ENCODE measurements at places on chromosomes 3 and 15. TPM values are rescaled to one million over a fixed set of nuclear protein-coding genes. Genes with fewer than 3 reads are reported as not detected.

SERPINI2 gene
- polyA plus RNA-seq: not detected

DNA sequence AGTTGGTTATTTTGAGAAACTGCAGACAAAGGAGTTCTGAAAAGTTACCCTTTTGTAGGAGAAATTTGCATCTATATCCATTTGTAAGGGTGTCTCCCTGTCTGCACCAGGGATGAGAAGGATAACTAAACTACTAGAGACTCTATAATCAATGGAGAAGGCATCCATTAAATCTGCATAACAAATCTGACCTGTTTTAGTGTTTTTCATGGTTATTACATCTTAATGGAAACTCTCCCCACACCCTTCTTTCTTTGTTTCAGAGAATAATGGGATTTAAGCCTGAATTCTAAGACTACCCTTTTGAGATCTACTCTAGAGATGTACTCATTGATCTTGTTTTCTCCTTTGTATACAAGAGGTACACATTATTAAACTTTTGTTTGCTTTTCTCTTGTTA is 82.0 kb upstream of the DAZL start:
- DNase-seq: no peak

HPS3 gene
- polyA plus RNA-seq: 85.3 TPM

AMOTL2 gene
- not detected for polyA plus RNA-seq

GRCh38 chr3:132435911-132436425 is 18.7 kb downstream of the DNAJC13 start:
- no peak for DNase-seq

GRCh38 chr3:158794936-158795518 is 6.8 kb upstream of the MFSD1 start:
- DNase-seq: no peak
